ENCODE measurements at places on chromosomes 7 and 10.

DNA sequence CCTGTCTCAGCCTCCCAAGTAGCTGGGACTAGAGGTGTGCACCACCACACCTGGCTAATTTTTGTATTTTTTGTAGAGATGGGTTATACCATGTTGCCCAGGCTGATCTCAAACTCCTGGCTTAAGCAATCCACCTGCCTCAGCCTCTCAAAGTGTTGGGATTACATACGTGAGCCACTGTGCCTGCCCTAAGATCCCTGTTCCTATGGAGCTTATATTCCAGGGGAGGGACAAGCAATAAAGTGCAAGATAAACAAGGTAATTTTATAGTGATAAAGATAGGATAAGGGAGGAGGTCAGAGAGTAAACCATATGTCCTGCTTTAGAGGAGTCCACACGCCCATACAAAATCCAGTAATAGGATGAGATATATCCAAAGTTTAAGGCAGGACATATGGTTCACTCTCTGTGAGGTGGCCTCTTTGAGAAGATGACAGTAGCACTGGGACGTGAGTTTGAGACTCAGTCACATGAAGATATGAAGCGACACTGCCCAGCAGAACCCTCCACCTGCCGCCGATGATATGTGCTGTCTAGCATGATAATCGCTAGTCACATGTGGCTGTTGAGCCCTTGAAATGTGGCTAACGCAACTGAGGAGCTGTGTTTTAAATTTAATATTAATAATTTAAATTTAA, 113.5 kb upstream of the PDCD4 start:
- no peak for DNase-seq

DNA sequence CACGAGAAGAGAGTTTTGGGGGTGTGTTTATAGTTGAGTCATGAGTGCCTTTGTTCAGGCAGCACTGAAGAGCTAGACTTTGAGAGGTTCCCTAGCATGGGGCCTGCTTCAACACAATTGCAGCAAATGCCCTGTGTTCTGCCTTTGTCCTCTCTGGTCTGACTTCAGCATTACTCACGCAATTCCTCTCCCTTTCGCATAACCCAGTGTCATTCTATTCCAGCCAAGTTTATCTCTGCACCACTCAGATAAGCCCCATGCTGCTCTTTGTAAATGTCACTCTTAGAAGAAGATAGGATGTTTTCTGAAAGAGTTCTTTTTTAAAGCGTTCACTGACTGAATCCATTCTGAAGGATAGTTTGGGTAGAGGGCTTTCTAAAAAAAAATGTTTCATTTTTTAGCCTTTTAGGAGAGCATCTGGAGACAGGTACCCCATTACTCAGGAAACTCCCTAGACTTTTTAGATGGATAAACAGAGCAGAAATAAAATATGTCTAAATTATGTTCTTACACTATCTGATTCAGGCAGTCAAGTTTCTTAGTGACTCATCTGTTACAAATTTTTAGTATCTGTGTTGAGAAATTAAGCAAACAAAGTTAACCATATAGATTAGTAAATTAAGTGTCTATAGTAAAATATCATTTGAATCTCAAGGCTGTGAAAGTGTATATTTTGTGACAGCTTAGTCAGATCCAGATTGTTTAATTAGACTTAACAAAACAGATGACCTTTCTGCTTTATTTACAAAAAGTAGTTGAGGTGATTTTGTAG, 318.5 kb downstream of the GPR158 start:
- peak; percentile 57 for DNase-seq

GRCh38 chr10:114716811-114717404, 58.8 kb upstream of the ABLIM1 start:
- no peak for DNase-seq

- no peak for DNase-seq
Observed at GRCh38 chr10:75106242-75106641, 5.2 kb upstream of the SAMD8 start.

DNA sequence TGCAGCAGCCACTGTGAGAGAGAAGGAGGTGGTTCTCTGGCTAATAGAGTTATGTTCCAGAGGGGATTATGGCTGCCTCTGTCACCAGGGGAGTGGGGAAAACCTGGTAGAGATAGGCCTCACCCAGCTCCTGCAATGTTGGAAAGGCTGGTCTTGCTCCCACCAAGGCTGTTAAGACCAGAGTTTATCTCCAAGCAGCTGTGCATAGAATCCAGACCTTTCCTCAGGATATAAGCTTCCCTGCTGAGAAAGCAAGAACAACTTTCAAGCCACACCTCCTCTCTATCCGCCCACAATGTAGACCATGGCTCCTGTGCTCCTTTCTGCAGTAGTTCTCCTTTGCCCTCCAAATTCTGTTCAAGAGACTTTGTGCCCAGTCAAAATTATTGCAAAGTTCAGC, 1375.4 kb downstream of the REEP3 start:
- no peak for DNase-seq

All from H4 (cell line).